ENCODE measurements at places on chromosomes 1 and 21.

- H3K4me1 ChIP-seq = peaks cover 30% of the 10 kb centered on the region
- H3K27me3 ChIP-seq = peaks cover 3% of the 10 kb centered on the region
- H3K27ac ChIP-seq = no peak overlapping the region
- H3K36me3 ChIP-seq = no peaks in the 10 kb centered on the region
- no peak for DNase-seq
Observed at GRCh38 chr1:185537596-185537995, 196.6 kb upstream of the HMCN1 start.

DNA sequence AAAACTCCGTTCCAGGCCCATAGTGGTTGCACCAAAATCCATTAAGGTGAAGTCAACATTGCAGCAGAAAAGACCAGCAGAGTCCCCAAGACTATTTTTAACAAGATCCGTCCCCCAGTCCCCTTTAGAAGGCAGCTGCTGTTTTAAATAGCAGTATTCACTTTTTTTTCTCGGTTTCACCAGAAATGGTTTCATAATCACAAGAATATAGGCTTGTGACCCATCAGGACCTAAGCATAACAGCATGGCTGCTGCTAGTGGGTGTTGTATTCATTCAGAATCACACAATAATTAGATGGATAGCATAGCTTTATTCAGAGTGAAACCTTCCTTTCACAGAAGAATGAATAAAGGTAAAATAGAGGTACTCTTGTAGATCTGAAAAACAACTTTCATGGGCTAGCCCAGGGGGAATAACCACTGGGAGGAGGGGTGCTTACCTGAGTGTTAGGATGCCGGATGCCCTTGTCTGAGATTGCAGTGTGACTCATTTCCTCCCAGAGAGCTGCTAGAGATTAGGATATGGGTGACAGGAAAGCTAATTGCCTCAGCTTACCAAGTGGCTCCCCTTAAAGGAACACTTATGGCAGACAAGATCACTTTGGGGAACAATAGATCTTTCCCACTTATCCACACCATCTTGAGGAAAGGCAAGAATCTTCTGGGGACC is 35.0 kb downstream of the ACKR1 start:
- H3K27ac ChIP-seq = no peak overlapping the region
- no peaks in the 10 kb centered on the region for H3K27me3 ChIP-seq

- DNase-seq = peak; percentile 37
- peak overlapping the region; percentile 76 for H3K27ac ChIP-seq
- peak overlapping the region; percentile 82 for H3K4me3 ChIP-seq
- H3K4me1 ChIP-seq = peaks cover 30% of the 10 kb centered on the region
- no peaks in the 10 kb centered on the region for H3K27me3 ChIP-seq
Observed at GRCh38 chr1:235270625-235271024, 57.4 kb downstream of the ARID4B start.

DNA sequence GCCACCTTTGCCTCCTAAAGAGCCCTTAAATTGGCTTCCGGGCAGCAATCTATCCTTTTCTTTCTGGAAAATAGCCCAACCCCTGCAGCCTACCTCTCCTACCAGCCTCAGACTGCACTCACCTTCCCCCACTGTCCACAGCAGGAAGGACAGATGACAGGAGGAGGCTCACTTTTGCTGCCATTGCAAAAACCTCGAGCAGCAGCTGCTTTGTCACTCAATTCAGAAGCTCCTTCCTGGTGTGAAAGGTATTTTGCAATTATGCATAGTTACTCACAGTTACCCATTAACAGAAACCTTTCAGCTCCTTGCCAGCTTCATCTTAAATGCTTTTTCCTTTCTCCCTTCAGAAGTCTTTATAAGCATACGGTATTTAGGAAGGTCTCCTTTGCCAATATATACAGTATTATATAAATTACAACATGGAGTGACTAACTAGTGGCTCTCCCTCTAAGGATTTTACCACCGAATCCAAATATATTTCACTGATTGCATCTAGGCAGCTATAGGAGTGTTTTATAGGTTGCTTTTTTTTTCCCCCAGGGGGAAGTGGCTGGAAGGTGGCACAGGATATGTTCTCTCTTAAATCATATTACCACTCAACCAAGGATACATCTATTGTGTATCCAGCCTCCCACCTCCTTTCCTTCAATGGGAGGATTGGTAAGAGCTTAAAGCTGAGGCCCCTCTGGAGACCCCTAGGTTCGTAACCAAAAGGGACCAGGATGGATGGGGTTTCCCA is 142.1 kb upstream of the IPO9 start:
- no peak for DNase-seq
- H3K4me1 ChIP-seq = peaks cover 42% of the 10 kb centered on the region
- no peaks in the 10 kb centered on the region for H3K36me3 ChIP-seq
- H3K4me3 ChIP-seq = no peak overlapping the region

DNA sequence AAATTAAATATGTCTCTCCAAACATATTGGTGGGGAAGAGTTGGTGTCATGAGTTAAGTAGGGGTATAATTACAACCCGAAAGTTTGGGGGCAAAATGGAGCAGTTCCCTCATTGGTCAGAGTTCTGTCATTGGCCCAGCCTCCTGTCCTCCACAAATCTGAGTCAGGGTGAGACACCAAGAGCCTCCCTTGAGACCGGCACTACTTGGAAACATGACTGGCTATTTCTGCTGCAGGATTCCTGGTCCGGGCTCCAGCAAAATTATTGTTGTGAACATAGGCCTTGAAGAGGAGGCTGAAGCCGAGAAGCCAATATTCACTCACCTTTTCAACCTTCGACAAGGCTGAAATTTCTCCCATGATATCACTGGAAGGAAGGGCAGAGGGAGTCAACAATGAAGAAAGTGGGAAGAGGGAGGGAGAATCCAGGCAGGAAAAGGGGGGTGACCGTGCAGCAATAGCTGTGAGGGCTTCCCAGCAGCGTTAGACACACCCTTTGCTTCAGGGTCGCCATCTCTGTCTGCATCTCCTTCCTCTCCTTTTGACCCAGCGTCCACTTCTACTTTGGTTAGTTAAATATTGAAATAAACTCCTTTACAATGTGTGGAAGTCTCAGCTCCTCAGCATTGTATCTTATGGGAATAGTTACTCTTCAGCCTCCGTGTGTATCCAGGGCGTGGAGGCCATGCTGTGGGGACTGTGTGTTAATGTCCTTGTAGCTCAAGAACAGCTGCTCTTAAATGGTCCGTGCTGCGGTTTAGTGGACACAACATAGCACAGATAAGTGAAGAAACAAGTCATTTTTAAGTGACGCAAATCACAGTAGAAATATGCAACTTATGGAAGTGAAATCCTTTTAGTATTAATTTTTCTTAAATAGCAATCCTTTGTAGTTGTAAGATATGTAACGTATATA is 307.4 kb downstream of the DISC1 start:
- H3K4me3 ChIP-seq = no peak overlapping the region
- no peaks in the 10 kb centered on the region for H3K36me3 ChIP-seq
- H3K27me3 ChIP-seq = peaks cover 3% of the 10 kb centered on the region
- peaks cover 23% of the 10 kb centered on the region for H3K4me1 ChIP-seq
- H3K27ac ChIP-seq = no peak overlapping the region
- DNase-seq = no peak

DNA sequence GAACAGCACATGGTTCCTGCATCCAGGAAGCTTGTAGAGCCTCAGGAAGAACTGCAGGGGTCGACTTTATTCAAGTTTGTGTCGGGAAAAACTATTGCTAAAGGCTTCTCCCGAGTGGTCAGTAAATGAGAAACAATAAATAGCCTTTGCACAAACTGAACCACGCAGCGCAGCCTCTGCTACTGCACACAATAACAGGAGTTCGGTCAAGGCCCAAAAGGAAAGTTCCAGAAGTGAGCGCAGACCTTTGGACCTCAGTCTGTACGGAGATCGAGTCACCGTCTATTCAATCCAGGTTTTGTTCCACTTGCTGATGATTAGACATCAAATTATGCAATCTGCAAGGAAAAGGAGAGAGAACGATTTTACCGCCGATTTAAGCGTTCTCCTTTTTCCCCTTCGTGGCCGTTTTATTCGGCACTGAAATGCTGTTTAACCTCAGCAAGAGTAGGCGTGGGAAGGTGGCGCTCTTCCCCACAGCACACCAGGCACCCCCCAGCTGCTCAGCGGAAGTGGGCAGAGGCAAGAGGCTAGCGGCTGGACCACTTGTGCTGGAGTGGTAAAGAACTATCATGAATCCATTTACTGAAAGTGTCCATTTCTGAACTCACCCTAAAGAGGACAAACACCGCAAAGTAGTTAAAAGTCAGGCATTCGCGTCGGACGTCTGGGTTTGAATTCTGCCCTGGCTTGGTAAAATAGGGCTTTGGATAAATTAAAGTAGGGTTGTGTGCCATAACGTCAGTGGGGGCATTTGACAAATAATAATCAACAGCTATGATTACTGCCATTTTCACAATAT is 6.1 kb upstream of the LHX8 start:
- H3K4me3 ChIP-seq = no peak overlapping the region
- H3K27ac ChIP-seq = no peak overlapping the region
- no peaks in the 10 kb centered on the region for H3K36me3 ChIP-seq
- no peaks in the 10 kb centered on the region for H3K4me1 ChIP-seq

- DNase-seq = no peak
- no peak overlapping the region for H3K27ac ChIP-seq
- no peaks in the 10 kb centered on the region for H3K4me1 ChIP-seq
- H3K4me3 ChIP-seq = no peak overlapping the region
- no peaks in the 10 kb centered on the region for H3K36me3 ChIP-seq
Observed at GRCh38 chr1:229572286-229572685, 13.8 kb upstream of the ABCB10 start.

- H3K4me3 ChIP-seq = peak overlapping the region; percentile 100
- H3K36me3 ChIP-seq = peaks cover 19% of the 10 kb centered on the region
- peaks cover 1% of the 10 kb centered on the region for H3K27me3 ChIP-seq
Observed at GRCh38 chr21:43775190-43775589, 918 bp downstream of the CSTB start.

DNA sequence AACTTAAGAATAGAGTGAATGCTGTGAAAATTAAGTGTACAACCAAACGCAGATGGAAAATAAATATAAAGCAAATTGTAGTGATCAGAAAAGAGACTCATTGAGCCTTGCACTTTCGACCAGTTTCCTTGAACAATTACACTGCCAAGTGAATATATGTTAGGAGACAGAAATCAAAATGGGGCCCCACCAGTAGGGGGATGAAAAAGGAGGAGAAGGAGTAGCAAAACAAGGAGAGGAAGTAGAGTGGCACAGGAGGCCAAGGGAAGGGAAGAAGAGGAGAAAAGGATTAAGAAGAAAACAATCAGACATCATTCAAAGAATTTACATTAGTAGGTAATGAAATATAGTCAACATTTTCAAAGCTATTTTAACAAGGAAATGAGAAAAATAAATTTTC is 1770.6 kb downstream of the PLA2G4A start:
- H3K4me3 ChIP-seq = no peak overlapping the region
- H3K27ac ChIP-seq = no peak overlapping the region
- no peak for DNase-seq
- no peaks in the 10 kb centered on the region for H3K27me3 ChIP-seq
- no peaks in the 10 kb centered on the region for H3K4me1 ChIP-seq

DNA sequence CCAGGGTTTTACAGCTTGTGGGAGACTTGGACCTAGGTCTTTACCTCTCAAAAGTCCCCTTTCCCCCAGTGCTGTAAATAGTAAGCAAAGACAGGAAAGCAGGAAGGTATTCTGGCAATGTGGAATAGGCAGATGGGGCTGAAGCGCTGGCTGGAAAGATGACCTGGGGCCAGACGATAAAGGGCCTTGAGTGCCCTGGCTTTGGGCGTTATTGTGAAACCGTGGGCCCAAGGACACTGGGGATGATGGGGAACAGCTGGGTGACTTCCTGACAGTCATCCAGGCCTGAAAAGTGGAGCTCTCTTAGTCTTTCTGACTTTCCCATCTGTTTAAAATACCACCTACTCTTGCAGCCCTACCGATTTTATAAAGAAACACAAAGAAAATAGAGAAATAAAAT is 16.3 kb downstream of the URB2 start:
- H3K4me1 ChIP-seq = no peaks in the 10 kb centered on the region
- peaks cover 2% of the 10 kb centered on the region for H3K27me3 ChIP-seq
- no peak overlapping the region for H3K4me3 ChIP-seq
- no peak for DNase-seq

GRCh38 chr1:162007466-162007865 is 16.2 kb downstream of the OLFML2B start:
- H3K4me3 ChIP-seq = no peak overlapping the region
- no peak for DNase-seq
- peaks cover 3% of the 10 kb centered on the region for H3K27me3 ChIP-seq

GRCh38 chr1:58206749-58207148 is 339.8 kb downstream of the OMA1 start:
- H3K27me3 ChIP-seq = no peaks in the 10 kb centered on the region
- no peak overlapping the region for H3K4me3 ChIP-seq
- no peaks in the 10 kb centered on the region for H3K36me3 ChIP-seq
- DNase-seq = no peak
- no peaks in the 10 kb centered on the region for H3K4me1 ChIP-seq

DNA sequence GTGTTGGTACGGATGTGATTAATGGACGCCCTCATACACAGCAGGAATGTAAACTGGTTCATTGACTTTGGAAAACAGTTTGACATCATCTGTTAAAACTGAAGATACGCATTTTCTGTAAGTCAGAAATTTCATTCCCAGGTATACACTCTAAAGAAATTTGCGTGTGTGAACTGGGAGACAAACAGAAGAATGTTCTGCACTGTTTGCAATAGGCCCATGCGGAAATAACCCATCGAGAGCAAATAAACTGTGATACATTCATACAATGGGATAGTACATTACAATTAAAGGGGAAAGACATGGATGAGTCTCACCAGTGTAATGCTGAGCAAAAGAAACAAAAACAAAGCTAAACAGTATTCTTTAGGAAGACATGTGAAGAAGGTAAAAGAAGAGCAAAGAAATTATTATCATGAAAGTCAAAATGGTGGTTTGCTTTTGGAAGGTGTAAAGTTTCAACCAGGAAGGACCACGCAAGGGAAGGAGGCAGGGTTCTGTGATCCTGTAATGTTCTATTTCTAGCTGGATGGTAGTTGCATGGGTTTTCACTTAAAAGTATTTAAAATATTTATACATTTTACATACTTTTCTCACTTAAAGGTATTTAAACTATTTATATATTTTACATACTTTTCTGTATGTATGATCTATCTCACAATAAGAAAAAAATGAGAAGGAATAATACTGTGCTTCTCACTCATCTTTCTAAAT is 30.3 kb downstream of the INTS7 start:
- H3K36me3 ChIP-seq = peaks cover 19% of the 10 kb centered on the region
- H3K27me3 ChIP-seq = no peaks in the 10 kb centered on the region
- peaks cover 10% of the 10 kb centered on the region for H3K4me1 ChIP-seq
- DNase-seq = no peak
- H3K4me3 ChIP-seq = no peak overlapping the region
- H3K27ac ChIP-seq = no peak overlapping the region

- H3K27ac ChIP-seq = no peak overlapping the region
- peaks cover 8% of the 10 kb centered on the region for H3K27me3 ChIP-seq
- no peak overlapping the region for H3K4me3 ChIP-seq
- H3K4me1 ChIP-seq = peaks cover 13% of the 10 kb centered on the region
Observed at GRCh38 chr1:7885513-7886404, 32.9 kb upstream of the UTS2 start.

DNA sequence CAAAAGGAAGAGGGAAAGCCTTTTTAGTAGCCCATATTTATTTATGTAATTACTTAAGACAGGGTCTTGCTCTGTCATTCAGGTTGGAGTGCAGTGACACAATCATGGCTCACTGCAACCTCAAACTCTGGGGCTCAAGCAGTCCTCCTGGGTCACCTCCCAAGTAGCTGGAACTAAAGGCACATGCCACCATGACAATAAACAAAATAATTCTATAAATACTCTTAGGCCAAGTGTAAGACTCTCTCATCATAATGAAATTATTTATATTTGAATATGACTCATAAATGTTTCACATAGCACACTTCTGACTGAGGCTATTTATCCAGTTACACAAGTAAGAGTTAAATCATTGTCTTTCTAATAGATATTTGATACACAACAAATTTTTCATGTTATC is 314.7 kb downstream of the AMY1C start:
- H3K36me3 ChIP-seq = no peaks in the 10 kb centered on the region
- no peaks in the 10 kb centered on the region for H3K4me1 ChIP-seq
- H3K27ac ChIP-seq = no peak overlapping the region
- no peak for DNase-seq
- no peaks in the 10 kb centered on the region for H3K27me3 ChIP-seq
